ENCODE measurements at places on chromosomes 5 and 9.

DNA sequence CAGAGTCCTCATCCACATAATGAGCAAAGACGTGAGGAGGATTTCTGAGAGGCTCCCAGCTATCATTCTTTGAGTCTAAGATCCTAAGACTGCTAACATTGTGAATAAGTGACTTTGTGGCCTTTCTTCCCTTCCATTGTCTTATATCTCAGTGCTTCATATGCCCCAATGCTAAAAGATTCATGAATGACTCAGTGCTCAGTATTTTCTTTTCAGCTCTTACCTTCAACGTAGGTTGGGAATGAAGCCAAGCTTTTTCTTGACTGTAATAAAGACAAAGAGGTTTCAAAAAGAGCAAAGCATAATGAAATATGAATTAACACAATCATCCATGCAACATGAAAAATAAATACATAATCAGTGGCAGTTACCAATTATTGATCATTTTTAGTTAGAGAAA is 146.4 kb downstream of the ENTREP1 start:
- DNase-seq = no peak

- DNase-seq = no peak
Observed at GRCh38 chr5:128009403-128009802, 74.2 kb upstream of the SLC12A2 start.

GRCh38 chr5:141558150-141558549 is 60.6 kb downstream of the DIAPH1 start:
- no peak for DNase-seq

DNA sequence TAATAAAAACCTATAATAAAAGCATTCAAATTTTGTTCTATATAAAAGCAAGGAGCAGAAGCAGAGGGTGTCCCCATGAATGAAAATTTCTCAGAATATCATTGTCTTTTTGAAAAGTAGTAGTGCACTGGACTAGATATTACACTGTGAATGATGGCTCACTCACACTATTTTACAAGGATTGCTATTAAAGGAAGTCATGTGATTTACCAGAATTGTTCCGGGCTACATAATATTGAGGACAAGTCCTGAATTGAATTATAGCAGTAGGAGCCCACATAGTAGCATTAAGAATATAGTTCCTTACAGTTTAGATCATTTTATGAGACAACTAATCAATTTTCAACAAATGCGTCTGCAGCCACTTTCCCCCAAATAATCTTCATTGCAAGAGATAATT is 7.7 kb upstream of the TLE4 start:
- DNase-seq = no peak

DNA sequence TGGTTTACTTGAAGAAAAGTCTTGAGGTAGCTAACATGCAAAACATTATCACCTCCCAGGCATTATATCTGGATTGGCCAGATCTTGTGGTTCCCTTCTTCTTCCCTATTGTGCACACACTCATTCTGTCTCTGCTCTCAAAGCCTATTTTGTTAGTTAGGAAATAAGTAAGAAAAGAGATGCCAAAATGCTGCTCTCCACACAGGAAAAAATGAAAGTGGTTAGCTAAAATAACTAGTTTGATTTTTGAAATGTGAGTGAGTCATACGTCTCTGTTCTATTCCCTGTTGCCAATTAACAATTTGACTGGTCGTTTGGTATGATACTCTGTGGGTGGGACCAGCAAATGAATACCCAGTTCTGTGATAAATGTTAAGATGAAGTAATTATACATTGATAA is 28.1 kb downstream of the LMNB1 start:
- no peak for DNase-seq

DNA sequence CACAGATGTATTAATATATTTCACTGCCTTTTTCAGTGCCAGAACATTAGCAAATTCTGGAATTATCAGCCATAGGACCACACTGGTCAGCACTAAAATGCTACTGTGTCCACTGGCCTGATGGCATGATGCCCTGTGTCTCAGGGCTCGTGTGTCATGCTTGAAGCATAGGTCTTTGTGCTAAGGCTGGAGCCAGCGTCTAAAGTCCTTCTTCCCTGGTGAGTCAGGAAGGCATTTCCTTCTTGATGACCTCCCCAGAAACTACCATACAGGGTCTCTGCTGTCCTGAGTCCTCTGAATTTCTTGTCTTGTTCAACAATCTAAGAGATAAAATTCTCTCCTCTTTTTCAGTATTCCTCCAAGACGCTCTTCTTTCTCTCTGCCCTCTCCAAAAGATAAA is 489.9 kb downstream of the PSAT1 start:
- no peak for DNase-seq

GRCh38 chr5:150302301-150303069 is at the start of gene ARSI:
Gene ARSI (minus strand): TSS chr5:150302905. CDS start chr5:150302373, 532 bp downstream.
- no peak for DNase-seq

- no peak for DNase-seq
Observed at GRCh38 chr9:137984520-137985257, 107.1 kb downstream of the CACNA1B start.

DNA sequence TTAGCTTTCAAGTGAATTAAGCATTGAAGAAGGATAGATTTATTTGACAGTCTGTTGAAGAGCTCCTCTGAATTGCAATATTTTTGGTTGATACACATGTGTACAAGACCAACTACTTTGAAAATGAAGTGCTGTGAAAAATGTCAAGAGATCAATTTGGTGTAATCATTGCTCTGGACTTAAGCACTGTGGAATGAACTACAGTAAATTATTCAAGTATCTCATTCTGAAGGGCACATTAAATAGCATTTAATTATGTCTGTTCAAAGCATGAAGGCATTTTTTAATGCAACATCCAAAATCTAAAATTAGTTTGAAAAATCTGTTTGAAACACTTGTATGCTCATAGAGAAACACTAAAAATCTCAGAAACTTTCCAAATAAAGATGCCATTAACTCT is 107.5 kb downstream of the CDH18 start:
- no peak for DNase-seq

GRCh38 chr9:100575765-100576386 is 2.0 kb upstream of the CAVIN4 start:
- DNase-seq = no peak

GRCh38 chr5:131994090-131994489 is 17.4 kb downstream of the ACSL6 start:
- DNase-seq = no peak
